ENCODE measurements at places on chromosomes 1 and 21.

DNA sequence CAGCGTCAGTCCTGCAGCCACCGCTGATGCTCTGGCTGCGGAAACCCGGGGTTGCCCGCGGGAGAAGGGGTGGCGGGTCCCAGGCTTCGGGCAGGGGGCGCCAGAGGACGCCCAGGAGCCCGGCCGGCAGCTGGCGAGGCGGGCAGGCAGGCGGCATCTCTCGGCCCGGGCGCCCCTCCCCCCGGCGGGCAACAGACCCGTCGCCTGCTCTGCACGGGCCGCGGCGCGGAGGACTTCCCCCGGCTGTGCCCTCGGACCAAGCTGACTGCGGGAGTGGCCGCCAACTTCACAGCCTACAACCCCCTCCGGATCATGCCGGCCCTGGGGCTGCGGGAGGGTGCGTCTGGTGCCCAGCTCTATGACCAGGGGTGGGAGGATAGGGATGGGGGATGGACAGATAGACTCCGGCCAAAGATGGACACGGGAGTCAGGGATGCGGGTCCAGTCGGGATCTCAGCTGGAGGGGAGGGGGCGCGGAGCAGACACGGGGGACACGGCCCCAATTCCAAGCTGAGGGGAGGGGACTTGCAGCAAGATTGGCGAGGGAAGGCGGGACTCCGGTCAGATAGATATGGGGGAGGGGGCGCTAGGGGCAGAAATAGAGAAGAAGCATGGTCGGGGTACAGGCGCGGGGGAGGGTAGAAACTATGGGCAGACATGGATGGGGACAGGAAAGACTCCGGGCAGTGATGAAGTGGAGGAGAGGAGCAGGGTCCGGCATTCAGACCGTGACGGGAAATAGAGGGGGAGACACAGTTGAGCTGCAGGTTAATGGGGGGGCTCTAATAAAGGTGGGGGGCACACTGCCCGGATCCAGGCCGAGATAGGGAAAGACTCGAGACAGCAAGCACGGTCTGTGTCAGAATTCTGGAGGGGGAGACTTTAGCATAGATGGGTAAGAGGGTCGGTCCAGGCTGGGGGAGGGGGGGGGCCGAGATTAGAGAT is 1.1 kb downstream of the ADGRB2 start:
- peak; percentile 84 for DNase-seq

DNA sequence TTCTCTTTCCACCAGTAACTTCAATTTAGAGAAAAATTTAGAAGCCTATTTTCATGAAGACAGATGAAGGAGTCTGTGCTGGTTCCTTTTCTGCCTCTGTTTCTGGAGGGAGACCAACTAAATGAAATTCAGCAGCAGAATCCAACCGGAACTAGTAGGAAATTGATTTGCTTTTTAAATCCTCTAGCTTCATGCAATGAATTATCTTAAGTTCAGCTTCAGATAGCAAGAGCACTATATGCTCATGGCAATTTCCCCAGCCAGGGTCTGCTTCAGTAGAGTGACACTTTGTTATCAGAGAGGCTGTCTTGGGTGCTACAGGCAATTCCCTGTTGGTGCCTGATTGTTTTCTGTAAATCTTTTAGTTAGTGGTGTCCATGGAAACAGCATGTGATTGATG is 189.7 kb downstream of the SLC35F3 start:
- no peak for DNase-seq

- peak; percentile 67 for DNase-seq
Observed at GRCh38 chr1:92728697-92729096, 56.2 kb downstream of the EVI5 start.

DNA sequence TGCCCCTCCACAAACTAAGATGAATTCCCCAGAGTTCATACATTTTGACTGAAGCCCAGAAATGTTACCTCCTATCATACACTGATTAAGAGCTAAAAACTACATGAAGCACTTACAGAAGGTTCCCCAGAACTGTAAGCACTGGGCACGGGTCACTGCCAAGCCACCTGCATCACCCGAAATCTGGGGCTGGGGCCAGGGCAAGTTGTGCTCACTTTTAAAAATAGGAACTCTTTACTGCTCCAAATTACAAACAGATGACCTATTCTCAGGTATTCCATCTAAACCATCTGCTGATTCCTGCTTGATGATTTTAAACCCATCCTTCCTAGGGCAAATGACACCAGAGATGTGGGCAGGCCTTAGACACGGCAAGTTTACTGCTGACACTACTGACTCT is 4.8 kb downstream of the SETD4 start:
- no peak for DNase-seq

GRCh38 chr1:44401256-44402228 is 3.5 kb upstream of the RNF220 start:
- no peak for DNase-seq

- DNase-seq: no peak
Observed at GRCh38 chr1:28135371-28136168, 40.9 kb downstream of the PTAFR start.

- no peak for DNase-seq
Observed at GRCh38 chr1:7432102-7432899, 338.8 kb upstream of the VAMP3 start.

DNA sequence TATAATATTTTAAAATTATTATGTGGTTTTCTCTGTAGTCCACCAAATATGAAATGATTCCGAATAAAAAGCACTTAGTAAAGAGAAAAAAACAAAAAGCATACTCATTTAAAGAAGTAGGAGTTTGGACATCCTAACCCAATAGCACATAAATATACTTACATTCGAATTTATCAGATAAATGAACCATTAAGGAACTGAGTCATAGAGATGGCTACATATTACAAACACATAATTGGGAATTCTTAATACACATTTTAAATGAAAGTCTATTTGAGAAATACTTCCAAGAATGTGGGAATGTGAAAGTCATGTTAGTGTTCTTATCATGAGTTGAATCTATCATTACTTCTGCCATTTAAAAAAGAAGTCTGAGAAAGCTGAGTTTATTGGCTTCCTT is 75.0 kb downstream of the USP24 start:
- no peak for DNase-seq
